ENCODE measurements at places on chromosomes 13 and 19.

DNA sequence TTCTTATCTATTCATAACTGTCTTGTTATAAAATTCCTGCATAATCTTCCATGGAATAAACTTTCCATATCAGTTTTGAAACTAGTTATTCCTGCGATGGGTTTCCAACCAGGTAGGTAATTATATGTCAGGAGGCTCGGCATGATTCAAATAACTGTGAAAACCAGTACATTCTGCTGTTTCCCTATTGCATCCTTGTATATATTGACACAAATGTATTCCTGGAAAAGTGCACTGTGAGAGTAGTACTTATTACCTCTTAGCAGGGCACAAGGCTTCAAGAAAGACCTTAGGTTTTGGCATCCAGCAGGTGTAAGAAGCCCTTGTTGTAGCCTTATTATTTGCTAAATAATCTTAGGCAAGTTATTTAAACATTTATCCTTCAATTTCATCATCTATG lies 1131.3 kb upstream of the ATXN8OS start:
- DNase-seq = no peak

DNA sequence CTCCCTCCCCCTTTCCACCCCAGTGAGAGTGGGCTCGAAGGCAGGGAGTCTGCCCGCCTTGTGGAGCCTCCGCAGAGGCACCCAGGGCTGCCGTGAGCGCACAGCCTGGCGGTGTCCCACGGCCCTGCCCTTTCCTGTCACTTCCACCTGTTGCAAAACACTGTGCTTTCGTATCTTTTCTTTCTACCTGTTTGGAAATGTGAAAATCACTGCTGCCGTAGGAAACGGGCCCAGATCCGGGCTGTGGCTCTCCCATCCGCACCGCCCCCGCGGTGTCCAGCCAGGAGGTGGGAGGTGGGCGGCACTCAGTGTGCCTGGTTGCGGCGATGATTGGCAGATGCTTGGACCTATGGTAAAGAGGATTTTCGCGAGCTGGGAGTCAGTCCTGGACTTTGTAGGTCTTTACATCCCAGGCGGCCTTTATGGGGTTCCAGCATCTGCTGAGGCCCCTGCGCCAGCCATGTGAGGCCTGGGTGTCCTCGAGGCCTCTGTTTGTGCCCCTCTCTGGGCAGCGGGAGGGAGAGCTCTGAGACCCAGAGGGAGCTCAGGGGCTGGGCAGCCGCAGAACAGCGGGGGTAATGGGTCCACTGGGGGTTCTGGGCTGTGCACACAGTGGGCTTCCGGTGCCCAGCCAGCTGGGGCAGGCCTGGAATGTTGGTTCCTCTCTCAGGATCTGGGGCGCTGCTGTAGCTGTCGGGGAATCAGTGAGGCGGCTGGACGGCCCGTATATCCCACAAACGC lies 6.1 kb downstream of the STK11 start:
- DNase-seq = no peak

GRCh38 chr19:7480222-7480969 lies 8.4 kb downstream of the PEX11G start:
- no peak for DNase-seq

- DNase-seq = no peak
Measured at GRCh38 chr13:84129966-84130365, 247.7 kb upstream of the SLITRK1 start.

DNA sequence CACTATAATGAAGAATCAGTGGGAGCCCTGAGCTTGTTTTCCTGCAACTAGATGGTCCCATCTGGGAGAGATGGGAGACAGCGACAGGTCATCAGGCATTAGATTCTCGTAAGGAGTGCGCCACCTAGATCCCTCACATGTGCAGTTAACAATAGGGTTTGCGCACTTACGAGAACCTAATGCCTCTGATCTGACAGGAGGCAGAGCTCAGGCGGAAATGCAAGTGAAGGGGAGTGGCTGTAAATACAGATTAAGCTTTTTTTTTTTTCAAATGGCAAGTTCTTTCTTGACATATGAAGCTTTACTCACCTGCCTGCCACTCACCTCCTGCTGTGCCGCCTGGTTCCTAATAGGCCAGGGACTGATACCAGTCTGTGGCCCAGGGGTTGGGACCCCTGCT lies 14.4 kb downstream of the CDC16 start:
- DNase-seq = no peak

- no peak for DNase-seq
Measured at GRCh38 chr13:59635589-59635988, 528.1 kb downstream of the DIAPH3 start.

GRCh38 chr13:33072282-33072681 lies 56.1 kb downstream of the KL start:
- DNase-seq = no peak
